Effector memory CD4-positive, alpha-beta T cell (primary cell): ENCODE measurements at places on chromosomes 5 and 9.

DNA sequence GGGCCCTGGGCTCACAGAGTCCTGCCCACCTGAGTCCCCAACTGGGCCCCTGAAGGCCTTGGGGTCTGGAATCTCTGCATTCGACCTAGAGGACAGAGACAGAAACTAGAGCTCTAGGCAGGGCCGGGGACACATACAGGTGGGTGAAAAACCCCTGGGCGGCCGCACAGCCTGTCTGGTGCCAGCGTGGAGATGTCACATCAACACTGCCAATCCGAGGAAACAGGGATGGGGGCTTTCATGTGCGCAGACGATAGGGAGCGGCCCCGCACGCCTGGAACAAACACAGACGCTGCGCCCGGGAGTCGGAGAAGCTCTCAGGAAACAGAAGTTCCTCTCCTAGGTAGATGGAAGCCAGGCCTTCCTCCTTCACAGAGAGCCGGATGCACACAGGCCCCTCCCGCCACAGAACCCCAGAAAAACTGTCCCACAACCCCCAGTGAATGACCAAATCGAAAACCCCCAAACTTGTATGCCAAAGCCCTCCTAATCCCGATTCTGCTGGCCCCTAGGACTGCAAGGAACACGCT, 1.8 kb downstream of the GRM6 start:
- DNase-seq, result no peak

- DNase-seq, result no peak
Measured at GRCh38 chr5:42812620-42813019, 928 bp upstream of the SELENOP start.

- DNase-seq, result no peak
Measured at GRCh38 chr9:6695121-6695814, 49.7 kb upstream of the GLDC start.

DNA sequence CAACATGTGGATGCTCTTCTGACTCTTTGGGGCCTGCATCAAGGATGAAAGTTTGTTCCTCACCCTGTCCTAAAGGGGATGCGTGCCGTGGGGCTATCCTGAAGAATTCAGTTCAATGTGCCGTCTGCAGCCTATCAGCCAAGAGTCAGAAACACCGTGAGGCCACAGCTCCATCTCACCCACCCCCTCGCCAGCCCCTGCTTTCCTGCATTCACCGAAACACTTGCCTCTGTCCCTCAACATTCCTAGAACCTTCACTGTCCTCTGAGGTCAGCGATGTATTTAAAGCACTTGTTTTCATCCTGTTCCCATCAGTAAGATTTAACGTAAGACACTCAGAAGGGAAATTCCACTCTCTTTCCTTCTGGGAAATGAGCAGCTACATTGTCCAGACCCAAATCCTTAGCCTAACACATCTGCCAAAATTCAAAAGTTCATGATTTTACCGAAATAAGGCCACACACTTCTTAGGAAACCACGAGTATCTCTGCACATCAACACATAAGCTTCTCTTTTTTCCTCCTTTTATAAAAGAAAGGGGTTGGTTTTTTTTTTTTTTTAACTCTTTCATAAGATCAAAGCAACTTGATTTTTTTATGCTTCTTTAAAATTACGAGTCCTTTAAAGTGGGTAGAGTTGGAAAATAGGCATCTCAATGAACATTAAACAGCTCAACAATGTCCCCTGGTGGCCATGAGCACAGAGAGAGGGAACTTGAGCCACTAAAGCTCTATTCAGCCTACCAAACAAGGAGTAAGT, 100.7 kb downstream of the SUSD1 start:
- DNase-seq, result peak; percentile 32

DNA sequence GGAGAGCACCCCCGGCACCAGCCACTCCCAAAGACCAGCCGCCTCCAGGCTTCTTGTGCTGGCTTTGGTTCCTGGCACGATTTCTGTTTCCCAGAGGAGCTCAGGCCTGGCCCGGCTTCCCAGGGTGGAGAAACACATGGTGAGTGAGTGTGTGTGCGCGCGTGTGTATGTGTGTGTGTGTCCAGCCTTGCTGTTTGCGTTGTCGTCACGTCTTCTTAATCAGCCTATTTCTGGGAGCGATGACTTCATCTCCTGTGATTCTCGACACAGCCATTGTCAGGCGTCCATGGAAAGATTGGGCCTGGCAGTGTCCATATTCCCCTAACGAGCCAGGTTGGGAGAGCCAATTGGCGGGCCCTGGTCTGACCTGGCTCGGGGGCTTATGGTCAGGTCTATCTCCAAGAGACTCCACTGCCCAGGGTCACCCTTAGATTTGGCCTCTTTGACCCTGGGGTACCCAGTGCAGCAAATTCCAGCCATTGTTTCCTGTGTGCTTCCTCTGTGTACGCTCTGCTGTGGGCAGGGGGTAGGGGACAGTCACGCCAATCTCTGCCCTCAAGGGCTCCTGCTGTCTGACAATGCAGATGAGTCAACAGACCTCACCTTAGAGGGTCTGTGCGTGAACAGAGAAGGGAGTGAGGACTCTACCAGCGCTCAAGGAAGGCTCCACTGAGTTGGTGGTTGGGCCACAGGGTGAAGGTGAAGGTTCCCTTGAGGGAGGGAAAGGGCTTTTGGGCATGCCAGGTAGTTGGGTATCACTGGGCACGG, 73.8 kb downstream of the DAB2IP start:
- no peak for DNase-seq

- no peak for DNase-seq
Measured at GRCh38 chr5:73820326-73820725, 194.3 kb downstream of the ARHGEF28 start.

- no peak for DNase-seq
Measured at GRCh38 chr5:168479166-168479565, 7.1 kb upstream of the RARS1 start.

DNA sequence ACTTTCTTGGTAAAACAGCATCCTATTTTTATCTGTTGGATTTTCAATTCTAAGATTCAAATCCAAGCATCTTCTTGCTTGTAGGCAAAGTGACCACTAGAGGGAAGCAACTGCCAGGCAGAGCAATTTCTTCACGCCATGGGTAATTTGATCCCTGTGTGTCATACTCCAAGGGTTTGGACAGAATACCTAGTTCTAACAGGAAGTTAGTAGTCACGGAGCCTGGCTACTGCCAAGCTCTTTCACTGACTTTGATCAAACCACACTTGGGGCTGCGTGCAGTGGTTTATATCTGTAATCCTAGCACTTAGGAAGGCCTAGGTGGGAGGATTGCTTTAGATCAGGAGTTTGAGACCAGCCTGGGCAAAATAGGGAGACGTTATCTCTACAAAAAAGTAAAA, 473.6 kb upstream of the TNC start:
- DNase-seq, result no peak

DNA sequence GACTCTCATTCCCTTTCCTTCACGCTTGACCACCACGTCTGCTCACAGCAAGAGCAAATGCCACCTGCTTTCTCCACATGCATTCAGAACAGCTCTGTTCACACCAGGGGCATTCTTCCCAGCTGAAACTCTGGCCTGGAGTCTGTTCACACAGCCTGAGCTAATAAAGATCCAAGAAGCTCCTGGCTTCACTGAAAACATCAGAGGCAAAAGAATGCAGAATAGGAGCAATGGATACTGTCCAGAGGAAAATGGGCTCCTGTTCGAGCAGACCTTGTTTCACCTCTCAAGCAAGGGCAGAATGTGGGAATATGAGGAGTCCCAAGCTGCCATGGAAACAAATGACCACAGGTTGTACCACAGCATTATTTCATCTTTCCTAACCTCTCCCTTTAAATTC, 402.7 kb upstream of the TNC start:
- DNase-seq, result no peak

GRCh38 chr9:30459156-30459555, 1925.3 kb upstream of the ACO1 start:
- DNase-seq, result no peak

DNA sequence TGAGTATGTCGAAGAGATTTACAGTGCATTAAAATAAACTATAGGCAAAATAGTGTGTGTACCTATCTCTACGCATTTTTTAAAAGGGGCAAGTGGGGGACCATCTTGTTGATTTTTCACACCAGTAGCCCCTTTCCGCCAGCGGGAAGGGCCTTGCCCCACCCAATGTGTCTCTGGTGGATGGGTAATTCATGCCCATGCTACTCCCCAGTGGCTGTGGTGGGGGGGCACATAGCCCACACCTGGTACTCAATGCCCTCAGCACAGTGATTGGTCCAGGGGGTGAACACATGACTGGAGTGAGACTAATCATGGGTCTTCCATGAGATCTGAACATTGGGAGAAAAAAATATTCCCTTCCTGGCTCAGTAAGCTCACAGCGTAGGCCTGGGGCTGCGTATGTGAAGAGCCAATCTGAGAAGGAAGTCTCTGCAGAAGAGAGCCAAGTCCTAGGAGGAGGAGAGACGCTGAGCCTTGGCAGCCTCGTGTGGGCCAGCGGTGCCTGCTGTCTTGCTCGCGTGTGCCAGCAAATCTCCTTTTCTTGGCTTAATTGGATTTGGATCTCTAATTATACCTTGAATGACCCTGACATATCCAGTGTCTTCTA, 103.4 kb downstream of the ADAMTS2 start:
- no peak for DNase-seq

DNA sequence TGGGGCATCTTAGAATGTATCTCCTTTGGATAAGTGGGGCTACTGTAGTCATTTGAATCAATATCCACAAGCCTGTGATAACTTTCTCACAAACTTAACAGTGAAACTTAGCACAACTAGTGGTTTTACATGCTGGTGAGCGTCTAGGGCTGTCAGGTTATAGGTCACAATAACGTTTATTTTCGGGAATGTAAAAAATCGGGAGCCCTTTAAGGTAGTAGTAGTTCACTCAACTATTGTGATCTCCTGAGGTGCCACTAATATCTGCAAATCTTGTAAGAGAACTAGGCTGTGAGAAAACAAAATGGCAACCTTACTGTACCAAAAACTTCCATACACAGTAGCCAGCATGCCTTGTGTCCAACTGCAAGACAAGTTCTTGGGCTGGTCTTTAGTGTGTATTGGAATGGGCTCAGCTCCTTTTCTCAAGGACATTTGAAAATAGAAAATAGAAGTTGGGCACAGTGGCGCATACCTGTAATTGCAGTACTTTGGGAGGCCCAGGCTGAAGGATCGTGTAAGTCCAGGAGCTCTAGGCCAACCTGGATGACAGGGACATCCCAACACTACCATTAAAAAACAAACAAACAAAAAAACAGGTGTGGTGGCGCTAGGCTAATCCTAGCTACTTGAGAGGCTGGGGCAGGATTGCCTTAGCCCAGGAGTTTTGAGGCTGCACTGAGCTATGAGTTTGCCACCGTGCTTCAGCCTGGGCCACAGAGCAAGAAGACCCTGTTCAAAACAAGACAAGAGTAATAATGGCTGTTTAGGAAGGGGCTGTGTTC, 5.2 kb upstream of the PKN3 start:
- no peak for DNase-seq

GRCh38 chr9:136077491-136077890, 17.6 kb downstream of the NACC2 start:
- DNase-seq, result no peak

- DNase-seq, result no peak
Measured at GRCh38 chr5:9332026-9332425, 213.8 kb downstream of the SEMA5A start.

DNA sequence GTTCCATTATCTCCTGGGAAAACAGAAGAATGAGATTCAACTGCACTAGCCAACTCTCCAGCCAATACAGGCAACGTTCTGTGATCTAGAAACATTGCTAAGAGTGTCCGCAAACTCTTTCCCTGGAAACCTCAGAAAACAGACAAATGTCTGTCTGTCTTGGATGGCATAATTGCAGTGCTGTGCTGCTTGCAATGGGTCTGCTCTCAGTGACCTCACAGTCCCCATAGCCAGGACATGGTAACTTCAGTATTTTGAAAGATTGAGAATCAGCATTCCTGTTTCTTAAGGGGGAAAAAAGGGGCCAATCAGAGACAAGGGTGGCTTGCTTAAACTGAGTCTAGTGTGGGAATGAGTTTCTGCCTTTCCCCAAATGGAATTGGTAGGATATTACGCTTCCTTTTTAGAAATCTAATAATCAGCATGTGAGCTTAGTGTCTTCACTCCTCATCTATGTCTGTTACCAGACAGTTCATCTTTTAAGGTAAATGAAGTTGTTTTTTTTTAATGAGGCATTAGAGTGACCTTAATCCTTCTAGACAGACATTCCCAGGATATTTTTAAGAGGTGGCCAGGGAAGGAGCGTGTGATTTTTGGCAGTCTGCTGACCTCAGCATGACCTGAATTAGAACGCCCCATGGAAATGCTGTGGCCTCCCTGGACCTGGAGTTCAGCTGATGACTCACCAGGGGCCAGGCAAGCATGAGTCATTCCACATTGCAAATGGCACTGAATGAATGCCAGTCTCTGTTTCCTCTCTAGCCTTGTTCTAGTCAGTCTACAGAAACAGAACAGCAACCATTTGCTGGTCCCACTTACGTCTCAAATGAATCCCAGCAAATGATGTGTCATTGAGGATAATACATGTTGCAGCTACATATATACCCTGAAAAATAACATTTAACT, 210.2 kb upstream of the ACTBL2 start:
- DNase-seq, result no peak

DNA sequence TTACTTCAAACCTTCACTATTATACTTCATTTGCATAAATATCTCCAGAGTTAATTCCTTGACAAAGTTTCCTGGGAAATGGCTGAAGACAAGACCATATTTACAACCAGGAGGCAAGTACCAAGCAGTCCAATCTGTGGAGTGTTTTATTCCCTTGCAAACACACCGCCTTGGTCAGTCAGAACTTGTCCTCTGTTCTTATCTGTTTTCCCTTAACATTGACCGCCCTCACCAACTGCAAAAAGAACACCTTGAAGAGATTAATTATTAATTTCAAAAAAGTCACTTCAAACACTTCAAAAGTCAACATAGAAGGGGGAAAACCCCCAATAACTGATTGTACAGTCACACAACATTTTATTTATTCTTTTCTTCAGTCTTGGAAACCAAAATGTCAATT, 269.0 kb upstream of the RGMB start:
- DNase-seq, result no peak

- DNase-seq, result no peak
Measured at GRCh38 chr5:147403651-147404640, 105.9 kb downstream of the DPYSL3 start.

DNA sequence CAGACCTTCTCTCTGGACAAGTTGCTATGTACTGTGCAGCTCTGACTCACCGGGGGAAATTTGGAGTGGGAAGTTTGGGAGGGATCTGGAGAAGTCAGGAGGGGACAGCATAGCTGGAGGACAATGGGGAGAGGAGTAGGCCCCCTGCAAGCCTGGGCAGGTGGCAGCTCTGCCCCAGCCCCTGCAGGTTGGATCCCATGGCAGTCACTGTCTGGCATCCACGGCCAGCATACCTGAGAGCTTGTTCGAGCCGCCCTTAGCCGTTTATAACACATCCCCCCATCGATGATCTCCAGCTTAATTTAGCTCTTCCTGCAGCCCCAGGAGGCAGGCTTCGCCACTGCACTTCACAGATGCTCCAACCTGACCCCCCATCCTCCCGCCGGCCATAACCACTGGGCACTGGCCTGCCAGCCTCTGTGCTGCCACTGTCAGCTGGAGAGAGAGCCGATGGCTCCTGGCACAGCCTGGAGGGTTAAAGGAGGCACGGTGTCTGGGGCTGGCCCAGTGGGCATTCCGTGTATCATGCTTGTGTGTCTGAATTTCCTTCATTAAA, 57.7 kb upstream of the RNU6ATAC start:
- no peak for DNase-seq

- no peak for DNase-seq
Measured at GRCh38 chr9:123360161-123361085, 4.4 kb downstream of the CRB2 start.
